Right ventricle myocardium inferior (tissue), 1 donor: ENCODE measurements at places on chromosomes 5 and 9. TPM values are rescaled to one million over a fixed set of nuclear protein-coding genes. Genes with fewer than 3 reads are reported as not detected.
A peak's percentile ranks its signal among the peaks of the same experiment; 100 is the strongest.

Gene ACTBL2
- not detected for total RNA-seq

Gene TMEM174
- total RNA-seq = not detected

Gene SERF1A
- total RNA-seq = 6.7 TPM

- no peak for DNase-seq
Observed at GRCh38 chr5:43639566-43639965, 36.6 kb downstream of the NNT start.

DNA sequence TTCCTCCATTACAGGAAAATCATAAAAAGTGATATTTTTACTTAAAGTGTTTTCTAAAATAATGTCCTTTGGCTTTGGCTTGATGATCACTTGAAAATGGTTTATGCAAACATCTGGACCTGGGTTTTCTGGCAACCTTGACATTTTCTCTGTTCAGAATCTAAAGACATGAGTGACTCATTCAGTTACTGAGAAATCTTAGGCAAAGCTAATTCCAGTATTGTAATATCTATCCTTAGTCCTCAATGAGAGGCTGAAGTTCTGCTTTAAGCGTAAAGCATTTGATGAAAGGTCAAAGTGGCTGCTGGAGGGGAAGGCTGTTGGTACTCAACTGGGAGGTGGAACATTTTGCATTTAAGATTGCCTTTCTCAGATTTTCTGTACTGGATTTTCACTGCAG is 2.3 kb downstream of the MAN2A1 start:
- no peak for DNase-seq

- DNase-seq = no peak
Observed at GRCh38 chr5:15010936-15011335, 139.4 kb upstream of the ANKH start.

DNA sequence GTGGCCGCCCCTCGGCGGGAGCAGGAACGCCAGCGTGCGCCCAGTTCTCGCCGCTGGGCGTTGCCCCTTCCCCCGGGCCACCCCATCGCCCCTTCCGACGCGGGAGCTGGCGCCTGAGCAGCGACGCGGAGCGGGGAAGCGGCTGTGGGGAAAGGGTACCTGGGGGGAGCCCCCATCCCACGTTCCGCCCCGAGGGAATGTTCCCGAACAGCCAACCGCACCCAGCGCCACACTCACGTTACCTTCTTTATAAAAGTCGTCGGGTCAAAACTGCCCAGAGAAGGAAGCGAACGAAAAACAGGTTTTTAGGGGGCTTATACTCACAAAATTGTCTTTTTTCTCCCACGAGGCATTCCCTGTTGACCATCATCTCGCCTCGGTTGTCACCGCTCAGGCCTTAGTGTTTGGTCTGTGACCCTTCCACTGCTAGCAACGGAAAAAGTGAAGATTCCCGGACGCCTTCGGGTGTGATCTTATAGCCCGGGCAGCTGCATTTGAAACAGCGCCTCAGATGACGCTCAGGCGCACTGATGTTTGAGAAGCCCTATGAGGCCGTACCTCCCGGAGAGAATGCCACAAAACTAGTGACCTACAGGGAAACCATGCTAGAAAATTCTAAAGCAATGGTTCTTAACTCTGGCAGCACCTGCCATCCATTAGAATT is 475 bp upstream of the GOLM1 start:
- peak; percentile 76 for DNase-seq
